ENCODE measurements at places on chromosomes 5 and 9.
A peak's percentile ranks its signal among the peaks of the same experiment; 100 is the strongest.

GRCh38 chr5:147504011-147504410, 5.9 kb downstream of the DPYSL3 start:
- peak; percentile 96 for DNase-seq

GRCh38 chr5:60346393-60346792, 353.6 kb downstream of the DEPDC1B start:
- no peak for DNase-seq

GRCh38 chr9:15693701-15694100, 140.9 kb downstream of the CCDC171 start:
- no peak for DNase-seq

GRCh38 chr5:73856997-73857396, 231.0 kb downstream of the ARHGEF28 start:
- no peak for DNase-seq

DNA sequence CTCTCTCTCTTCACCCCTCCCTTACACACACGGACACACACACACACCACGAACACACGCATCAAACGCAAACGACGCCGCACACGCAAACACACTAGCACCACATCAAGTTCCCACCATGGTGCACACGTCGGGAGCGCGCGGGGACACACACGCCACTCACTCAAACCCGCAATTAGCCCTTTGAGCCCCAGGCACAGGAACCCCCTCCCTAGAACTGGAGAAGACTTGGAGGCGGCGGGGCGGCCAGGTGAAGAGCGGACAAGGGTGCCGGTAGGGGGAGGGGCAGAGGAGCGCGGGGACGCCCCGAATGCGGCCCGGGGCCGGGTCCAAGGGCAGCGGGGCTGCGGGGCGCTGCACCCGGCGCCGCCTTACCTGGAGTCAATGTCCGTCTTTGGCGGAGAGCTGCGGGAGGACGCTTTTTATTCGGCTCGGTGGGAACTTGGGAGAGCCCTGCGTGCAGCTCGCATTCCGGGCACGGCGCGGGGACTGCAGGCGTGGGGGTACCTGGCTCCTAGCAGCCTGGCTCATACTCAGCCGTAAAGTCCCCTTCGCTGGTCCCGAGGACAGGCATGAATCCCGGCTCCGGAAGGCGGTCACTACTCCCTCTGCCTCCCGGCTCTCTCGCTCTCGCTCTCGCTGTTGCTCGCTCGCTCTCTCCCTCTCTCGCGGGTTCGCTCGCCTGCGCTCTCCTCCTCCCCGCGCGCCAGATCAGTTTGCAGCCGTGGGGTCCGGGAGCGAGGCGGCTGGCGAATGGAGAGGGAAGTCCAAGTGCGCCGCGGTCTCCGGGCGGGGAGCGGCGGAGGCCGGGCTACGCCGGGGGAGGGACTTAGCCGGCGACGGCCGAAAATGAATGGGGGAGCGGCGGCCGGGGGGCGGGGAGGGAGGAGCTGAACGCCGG, at the start of gene BRINP1:
TSS of gene BRINP1 (minus strand) at position 755 of the 901 bp plus-strand sequence. CDS start 56,080 bp downstream, outside the sequence.
- DNase-seq: peak; percentile 35

GRCh38 chr5:31449962-31450361, 81.9 kb downstream of the DROSHA start:
- no peak for DNase-seq
